ENCODE measurements at places on chromosomes 16 and 17. TPM values are rescaled to one million over a fixed set of nuclear protein-coding genes. Genes with fewer than 3 reads are reported as not detected.

DNA sequence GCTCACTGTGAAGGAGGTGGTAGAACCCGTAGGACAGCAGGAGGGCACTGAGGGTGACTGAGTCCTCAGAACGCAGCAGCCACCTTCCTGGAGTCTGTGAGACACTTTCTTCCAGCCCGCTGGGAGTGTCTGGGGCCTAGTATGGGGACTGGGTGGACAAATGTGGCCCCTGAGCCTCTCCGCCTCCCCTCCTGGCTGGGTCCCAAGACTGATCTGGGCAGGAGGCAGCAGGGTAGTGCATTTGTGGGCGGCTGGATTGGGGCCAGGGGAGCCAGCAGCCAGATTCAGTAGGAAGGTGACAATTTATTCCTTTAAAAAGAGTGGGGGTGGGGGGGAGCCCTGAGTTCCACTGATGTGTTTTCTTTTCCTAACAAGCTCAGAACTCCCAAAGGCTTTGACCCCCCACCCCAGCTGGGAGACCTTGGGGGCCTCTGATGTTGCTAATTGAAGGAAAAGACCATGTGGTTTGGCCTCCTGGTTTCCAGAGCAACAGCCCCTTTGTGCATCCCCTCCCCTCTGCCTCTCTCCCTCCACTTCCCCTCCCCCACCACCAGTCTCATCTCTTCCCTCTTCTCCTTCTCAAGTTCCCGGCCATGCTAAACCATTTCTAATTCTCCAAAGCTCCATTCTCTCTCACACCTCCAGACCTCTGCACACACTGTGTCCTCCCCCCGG lies 4.4 kb downstream of the CLEC19A start:
- H3K4me3 ChIP-seq: no peak overlapping the region
- H3K36me3 ChIP-seq: no peaks in the 10 kb centered on the region
- H3K4me1 ChIP-seq: peaks cover 3% of the 10 kb centered on the region
- no peak overlapping the region for H3K27ac ChIP-seq
- DNase-seq: no peak

DNA sequence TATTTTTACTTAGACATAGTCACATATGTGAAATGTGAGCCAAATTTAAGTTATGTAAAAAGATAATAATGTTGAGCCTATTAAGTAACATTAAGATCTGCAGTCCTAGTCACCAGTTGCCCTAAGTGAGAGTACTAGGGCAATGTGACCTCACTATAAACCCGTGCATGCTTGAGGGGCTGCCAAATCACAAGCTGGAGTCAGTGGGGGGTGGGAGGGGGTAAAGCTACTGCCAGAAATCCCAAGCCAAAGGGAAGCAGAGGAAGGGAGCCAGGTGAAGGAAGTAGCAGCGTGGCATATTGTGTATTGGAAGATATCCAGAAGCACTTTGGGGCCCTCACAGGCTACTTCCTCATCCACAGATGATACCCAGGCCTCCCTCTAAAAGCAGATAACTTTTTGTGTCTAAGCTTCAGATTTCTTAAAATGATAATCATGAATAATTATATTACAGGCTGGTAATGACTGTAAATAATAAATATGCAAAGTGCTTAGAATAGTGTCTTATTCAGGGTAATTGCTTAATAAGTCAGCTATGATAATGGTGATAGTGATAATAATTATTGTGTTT lies 134.1 kb downstream of the CA10 start:
- no peaks in the 10 kb centered on the region for H3K27me3 ChIP-seq
- no peaks in the 10 kb centered on the region for H3K36me3 ChIP-seq
- H3K4me1 ChIP-seq: no peaks in the 10 kb centered on the region
- DNase-seq: no peak

- no peak overlapping the region for H3K4me3 ChIP-seq
- H3K36me3 ChIP-seq: peaks cover 25% of the 10 kb centered on the region
- peak overlapping the region; percentile 61 for H3K27ac ChIP-seq
- peaks cover 49% of the 10 kb centered on the region for H3K4me1 ChIP-seq
Measured at GRCh38 chr16:71919035-71919434, 23.7 kb downstream of the IST1 start.

The USP43 gene
- total RNA-seq: 0.45 TPM

DNA sequence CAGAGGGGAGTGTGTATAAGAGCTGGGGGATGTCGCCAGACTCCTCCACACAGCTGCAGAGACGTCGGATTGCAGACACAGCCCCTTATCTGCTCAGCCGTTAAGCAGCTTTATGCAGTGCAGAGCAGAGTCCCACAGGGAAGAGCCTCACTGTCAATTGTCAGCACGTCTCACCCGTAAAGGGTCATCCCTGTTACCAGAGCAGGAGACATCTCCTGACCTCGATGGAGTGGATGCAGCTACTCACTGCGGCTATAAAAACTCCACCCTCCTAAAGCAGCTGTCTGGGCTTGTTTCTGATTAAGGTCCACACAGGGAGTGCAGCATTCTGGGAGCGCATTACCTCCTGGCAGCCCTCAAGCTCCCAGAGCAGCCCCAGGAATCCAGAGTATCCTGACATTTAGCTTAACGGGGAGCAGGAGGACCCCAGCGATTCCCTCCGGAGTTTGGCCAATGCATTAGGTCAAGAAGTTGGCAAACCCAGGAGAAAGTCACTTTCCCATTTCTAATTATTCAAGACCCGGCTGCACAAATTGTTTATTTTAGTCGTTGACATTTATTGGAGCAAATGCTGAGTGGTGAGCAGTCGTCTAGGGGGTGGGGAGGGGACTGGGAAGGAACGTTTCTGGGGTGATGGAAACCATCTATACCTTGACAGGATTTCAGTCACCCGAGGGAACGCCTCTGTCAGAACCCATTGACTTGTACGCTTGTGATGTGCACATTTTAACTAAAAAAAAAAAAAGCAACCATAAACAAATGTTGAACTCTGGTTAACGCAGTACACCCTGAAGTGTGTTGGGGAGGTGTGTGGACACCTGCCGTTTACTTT lies 100.0 kb upstream of the ZNF469 start:
- H3K27me3 ChIP-seq: peaks cover 6% of the 10 kb centered on the region
- DNase-seq: no peak
- H3K4me1 ChIP-seq: no peaks in the 10 kb centered on the region
- H3K4me3 ChIP-seq: no peak overlapping the region
- H3K36me3 ChIP-seq: no peaks in the 10 kb centered on the region

The TMEM100 gene
- total RNA-seq: not detected

- no peak for DNase-seq
- no peak overlapping the region for H3K4me3 ChIP-seq
- no peaks in the 10 kb centered on the region for H3K36me3 ChIP-seq
- H3K4me1 ChIP-seq: no peaks in the 10 kb centered on the region
- H3K27ac ChIP-seq: no peak overlapping the region
Measured at GRCh38 chr16:82874672-82875071, 247.9 kb downstream of the CDH13 start.
